ENCODE measurements at places on chromosomes 5 and 9. TPM values are rescaled to one million over a fixed set of nuclear protein-coding genes. Genes with fewer than 3 reads are reported as not detected.

Gene ORM2
- total RNA-seq, result not detected

Gene GABRA6
- total RNA-seq, result not detected

Gene IL13
- total RNA-seq, result not detected

Gene RANBP17
- 24.2 TPM for total RNA-seq

Gene FAM78A
- total RNA-seq, result 4.4 TPM

Gene NRG2
- total RNA-seq, result 0.64 TPM

Gene TLX3
- 0.52 TPM for total RNA-seq

Gene SEMA5A
- total RNA-seq, result 31.9 TPM

Gene CDH9
- 0.14 TPM for total RNA-seq

Gene NEUROG1
- total RNA-seq, result 7.3 TPM

Gene SLCO4C1
- 3.9 TPM for total RNA-seq

Gene CXCL14
- total RNA-seq, result not detected
